ENCODE measurements at places on chromosomes 1 and 21.

DNA sequence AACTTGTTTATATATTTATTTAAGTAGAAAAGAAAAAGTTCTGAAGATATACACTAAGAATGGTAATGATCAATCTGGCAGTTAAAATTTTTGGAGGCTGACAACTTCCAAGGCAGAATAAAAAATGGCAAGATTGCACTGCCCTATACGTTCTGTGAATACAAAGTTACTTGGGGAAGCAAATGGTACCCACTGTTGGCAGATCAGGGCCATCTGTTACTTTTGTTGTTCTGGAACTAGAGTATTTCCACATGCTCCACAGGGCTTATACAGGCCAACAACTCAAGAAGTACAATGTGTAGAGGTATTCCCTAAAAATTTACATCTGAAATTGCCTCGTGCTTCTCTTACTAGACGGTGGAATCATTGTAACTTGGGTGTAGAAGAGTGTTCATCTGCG, 53.2 kb downstream of the AHCTF1 start:
- DNase-seq = no peak

GRCh38 chr1:179047636-179047997, 21.9 kb downstream of the FAM20B start:
- DNase-seq = no peak

DNA sequence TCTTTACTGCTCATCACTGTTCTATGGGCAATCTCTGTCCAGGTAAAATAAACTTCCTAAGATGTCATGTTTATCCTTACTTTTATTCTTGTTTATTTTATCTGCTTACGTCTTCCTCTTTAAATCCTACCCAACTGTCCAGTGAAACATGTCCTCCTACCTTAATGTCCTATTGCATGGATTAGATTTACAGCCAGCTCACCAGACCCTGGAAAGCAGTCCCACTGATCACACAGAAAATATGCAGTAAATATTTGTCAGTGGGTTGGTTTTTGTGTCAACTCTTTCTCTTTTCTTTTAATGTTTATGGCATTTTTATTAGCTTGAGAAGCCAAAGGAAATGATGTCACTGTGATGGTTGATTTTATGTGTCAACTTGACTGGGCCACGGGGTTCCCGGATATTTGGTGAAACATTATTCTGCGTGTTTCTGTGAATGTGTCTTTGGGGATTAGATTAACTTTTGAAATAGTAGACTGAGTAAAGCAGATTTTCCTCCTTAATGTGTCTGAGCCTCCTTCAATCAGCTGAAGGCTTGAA, 258.3 kb downstream of the SRGAP2C start:
- no peak for DNase-seq

DNA sequence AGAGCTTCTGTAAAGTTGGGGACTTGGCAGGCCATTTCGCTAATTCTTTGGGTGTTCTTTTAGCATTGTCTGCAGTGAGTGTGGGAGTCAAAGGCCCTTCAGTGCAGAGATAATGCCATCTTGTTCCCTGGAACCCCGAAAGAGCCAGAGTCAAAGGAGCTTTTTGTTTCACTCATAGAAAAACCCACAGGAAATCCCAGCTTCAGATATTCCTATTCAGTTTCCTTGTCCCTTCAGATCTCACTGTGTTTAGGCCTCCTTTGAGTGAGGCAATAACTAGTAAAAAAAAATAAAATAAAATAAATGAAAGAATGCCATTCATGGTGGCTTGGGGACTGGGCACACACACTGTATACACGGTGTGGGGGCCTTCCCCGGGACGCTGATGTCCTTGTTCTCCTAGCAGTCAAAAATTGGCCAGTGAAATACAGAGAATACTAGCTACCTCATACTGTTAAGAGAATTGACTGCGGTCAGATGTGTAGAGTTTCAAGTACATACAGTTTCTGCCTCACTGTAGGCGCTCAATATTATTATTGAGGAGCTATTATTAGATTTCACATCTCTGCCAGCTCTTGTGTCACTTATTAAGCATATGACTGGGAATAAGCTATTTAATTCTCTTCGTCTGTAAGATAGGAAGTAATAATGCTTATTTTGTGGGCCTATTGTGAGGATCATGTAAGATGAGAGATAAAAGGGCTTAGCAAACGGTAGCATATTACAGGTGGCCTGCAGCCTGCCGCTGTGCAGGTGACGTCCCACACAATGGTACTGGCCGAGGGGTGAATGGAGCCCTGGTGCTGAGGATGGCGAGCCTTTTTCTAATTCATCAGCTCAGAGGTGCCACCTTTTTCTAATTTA, 16.7 kb downstream of the DISC1 start:
- DNase-seq = no peak

GRCh38 chr1:53947172-53947907, 1.2 kb downstream of the LRRC42 start:
- DNase-seq = no peak

- DNase-seq = peak; percentile 45
Measured at GRCh38 chr1:34845131-34845901, 14.2 kb downstream of the SMIM12 start.

DNA sequence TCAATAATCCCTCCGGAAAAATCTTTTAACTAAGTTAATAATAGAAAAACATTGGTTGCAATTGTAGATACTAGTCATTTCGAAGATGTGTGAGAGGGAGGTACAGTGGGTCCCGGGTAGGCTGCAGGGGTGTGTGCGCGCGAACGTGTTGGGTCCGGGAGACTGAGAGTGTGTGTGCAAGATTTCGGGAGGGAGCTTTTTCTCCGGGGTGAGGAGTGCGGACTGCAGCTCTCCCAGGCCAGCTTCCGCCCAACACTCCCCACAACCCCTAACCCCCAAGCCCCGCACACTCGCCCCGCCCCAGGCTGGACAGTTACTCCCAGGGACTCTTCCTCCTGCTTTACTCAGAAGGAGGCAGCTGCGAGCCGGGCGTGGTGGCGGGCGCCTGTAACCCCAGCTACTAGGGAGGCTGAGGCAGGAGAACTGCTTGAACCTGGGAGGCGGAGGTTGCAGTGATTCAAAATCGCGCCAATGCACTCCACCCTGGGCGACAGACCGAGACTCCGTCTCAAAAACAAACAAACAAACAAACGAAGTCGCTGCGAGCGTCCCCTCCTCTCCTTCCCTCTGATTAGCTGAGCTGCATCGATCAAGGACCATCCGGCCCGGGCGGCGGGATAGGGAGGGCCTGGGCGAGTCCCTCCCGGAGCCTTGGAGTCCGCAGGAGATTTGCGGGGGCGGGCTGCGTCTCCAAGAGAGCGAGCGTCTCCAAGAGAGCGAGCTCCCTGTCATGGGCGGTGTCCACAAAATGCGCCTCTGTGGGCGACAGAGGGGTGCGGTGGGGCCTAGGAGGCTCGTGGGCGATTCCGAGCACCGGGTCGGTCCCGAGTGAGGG, 28.3 kb upstream of the PPM1J start:
- no peak for DNase-seq

DNA sequence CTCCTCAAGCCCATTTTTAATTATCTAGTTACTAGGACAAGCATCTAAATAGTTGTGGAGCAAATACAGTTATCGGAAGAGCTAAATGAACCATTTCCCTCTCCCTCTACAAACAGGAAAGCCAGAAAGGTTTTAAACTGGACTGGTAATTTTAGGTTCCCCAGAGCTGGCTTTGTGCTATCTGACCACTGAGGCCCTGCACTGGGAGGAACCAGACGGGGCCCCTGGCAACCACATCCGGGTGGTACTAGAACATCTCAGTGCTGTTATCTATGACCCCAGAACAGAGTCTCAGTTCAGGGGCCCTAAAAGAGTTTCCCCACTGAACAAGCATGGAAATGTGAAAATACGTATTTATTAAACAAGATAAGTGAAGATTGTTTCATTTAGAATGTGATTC, 7.7 kb upstream of the RSPH1 start:
- no peak for DNase-seq

DNA sequence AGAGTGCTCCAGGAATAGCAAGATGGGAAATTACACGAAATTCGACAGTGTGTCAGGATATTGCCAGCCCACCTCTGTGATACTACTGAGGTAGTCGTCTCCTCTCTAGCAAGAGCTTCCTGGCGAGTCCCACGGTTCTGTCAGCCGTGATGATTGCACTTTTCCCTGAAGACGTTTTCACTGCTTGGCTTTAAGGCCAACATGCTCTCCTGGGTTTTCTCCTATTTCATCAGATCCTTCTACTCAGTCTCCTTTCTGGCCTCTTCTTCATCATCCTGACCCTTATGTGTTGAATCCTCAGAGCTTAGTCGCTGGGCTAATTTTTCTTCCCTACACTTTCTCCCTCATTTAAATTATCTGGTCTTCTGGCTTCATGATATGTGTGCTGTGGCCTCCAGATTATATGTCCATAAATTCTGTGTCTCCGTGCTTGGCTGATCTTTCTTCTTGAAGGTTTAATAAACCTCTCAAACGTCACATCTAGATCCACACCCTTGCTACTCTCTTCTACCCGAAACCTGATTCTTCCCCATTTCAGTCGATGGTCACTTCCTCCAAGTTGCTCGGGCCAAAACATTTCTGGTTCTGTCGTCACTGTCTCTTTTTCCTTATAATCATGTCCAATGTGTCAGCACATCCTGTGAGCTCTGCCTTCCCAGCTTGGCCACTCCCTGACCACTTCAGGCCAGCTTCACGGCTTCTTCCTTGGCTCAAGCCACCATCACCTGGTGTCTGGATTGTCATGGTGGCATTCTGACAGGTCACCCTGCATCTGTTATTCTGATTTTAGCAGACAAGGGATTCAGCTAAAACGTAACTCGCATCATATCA, 12.2 kb downstream of the OR2B11 start:
- DNase-seq = no peak

DNA sequence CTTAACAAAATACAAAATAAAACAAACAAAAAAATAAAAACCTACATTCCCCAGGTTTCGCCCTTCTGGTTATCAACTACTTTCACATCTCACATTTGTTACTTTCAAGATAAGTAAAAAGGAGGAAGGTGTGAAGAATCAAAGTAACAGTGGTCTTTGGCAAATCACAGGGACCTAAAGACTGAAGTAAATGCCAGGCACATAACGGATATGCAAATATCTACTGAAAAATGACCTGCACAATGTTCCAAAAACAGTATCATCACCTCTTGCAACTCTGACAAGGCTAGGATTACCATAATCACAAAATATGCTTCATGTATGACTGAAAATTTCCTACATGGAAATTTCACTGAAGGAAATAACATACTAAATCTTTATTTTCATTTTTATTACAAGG, 29.3 kb downstream of the COP1 start:
- DNase-seq = no peak

DNA sequence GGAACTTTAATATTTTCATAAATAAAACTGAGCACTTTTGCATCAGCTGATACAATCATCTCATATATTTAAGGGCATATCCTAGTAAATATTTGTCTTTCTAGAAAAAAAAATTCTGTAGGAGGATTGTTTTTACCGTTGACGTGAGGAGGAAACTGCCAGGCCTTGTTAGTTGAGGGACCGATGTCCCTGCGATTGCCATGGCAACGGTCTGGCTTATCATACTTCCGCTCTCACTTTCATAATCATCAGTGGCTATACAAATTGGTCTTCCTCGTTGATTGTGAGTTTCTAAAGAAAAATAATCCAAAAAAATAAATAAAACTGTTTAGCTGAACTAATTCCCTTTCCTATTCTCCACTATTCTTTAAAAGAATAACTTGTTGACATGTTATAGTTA, 69.3 kb upstream of the ANGPTL3 start:
- DNase-seq = no peak

- no peak for DNase-seq
Measured at GRCh38 chr1:172777767-172778166, 118.9 kb downstream of the FASLG start.

DNA sequence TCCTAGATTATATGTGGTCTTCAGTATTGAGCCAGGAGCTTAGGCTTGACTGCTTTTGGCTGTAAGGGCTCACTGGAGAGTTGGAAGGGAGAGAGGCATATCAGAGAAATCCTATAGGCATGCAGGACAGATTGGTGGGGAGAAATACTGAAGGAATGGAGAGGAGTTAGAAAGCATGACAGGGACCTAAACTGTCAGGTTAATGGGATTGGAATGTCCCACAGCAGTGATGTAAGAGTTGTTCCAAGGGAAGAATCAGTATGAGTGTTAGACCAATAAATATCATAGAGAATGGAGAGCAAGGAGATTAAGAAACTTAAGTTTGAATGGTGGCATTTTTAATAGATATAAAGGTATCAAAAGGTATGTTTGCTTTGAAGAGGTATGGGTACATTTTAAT, 39.7 kb downstream of the SLC35A3 start:
- DNase-seq = no peak

GRCh38 chr21:44497703-44498126, 42.3 kb downstream of the KRTAP10-1 start:
- peak; percentile 61 for DNase-seq

DNA sequence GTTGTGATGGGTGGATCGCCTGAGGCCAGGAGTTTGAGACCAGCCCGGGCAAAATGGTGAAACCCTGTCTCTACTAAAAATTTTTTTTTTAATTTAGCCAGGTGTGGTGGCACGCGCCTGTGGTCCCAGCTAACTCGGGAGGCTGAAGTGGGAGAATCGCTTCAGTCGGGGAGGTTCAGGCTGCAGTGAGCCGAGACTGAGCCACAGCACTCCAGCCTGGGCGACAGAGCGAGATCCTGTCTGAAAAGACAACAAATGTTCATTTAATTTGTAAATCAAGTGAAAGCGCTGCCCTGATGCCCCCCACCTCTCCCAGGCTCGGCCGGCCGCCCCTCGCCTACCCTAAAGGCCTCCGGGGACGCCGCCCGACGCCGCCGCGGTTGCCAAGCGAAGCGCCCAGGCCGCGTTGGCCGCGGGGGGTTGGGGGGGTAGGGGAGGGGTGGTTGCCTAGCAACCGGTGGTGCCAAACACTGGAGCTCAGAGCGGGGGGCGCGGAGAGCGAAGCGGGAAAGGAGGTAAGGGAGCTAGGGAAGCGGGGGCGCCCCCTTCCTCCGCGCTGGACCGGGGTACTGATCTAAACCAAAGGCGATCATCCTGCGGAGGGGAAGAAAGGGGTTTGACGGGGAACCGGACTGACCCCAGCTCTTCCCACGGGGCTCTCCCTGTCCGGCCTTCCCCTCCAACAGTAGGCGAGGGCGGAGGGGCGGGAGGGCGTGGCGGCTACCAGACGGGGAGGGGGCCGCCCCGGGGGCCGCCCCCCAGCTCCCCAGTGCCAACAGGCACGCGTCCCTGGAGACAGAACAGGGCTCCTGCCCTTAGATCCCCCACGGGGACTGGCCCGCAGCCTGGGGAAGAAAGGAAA, at the start of gene TEKT2:
TEKT2 (plus strand) TSS at position 460 of the 862 bp plus-strand sequence. CDS start 828 bp downstream, outside the sequence.
- no peak for DNase-seq

DNA sequence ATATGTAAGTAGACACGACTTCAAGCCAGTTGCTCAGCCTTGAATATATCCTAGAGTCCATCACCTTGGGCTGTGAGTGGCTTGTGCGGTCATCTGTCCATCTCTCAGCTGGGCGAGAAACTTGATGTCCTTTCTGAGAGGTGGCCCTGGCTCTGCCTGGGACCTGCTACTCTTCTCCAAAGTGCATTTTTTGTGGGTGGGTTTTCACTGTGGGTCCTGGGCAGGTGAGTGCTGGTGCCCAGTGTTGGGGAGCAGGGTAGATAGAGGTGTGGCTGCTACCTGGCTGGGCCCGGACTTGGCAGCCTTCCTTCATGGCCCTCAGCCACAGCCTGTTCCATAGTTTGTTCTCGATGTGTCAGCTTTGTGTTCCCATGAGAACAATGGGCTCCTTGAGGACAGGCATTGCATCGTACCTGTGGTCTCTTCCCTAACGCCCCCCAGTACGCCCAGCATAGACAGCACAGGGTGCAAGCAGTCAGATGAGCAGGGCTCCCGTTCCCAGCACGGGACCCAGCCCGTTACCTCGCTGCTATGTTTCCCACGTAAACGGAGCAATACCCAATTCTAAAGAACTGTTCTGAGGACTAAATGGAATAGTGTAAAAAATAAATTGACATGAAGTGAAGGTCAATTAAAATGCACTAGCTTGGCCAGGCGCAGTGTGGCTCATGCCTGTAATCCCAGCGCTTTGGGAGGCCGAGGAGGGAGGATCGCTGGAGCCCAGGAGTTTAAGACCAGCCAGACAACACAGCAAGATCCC, 877 bp upstream of the SLX9 start:
- no peak for DNase-seq
